Occipital lobe (tissue), 3 donors: ENCODE measurements at places on chromosomes 1 and 21. TPM values are rescaled to one million over a fixed set of nuclear protein-coding genes. Genes with fewer than 3 reads are reported as not detected.

OR10J1 gene
- not detected for total RNA-seq

TMCC2 gene
- total RNA-seq = 45.9 TPM

FCGR2B gene
- 0.47 TPM for total RNA-seq

ALG14 gene
- total RNA-seq = 4.1 TPM

NBPF3 gene
- total RNA-seq = 9.5 TPM

AADACL4 gene
- not detected for total RNA-seq

ATF6 gene
- total RNA-seq = 31.0 TPM

OR6F1 gene
- total RNA-seq = not detected

PLA2G2C gene
- not detected for total RNA-seq

OR4F29 gene
- not detected for total RNA-seq

CR1L gene
- 0.16 TPM for total RNA-seq

LCA5L gene
- total RNA-seq = not detected
